GM23338 (cell line): ENCODE measurements at places on chromosomes 11 and 22. TPM values are rescaled to one million over a fixed set of nuclear protein-coding genes. Genes with fewer than 3 reads are reported as not detected.

DNA sequence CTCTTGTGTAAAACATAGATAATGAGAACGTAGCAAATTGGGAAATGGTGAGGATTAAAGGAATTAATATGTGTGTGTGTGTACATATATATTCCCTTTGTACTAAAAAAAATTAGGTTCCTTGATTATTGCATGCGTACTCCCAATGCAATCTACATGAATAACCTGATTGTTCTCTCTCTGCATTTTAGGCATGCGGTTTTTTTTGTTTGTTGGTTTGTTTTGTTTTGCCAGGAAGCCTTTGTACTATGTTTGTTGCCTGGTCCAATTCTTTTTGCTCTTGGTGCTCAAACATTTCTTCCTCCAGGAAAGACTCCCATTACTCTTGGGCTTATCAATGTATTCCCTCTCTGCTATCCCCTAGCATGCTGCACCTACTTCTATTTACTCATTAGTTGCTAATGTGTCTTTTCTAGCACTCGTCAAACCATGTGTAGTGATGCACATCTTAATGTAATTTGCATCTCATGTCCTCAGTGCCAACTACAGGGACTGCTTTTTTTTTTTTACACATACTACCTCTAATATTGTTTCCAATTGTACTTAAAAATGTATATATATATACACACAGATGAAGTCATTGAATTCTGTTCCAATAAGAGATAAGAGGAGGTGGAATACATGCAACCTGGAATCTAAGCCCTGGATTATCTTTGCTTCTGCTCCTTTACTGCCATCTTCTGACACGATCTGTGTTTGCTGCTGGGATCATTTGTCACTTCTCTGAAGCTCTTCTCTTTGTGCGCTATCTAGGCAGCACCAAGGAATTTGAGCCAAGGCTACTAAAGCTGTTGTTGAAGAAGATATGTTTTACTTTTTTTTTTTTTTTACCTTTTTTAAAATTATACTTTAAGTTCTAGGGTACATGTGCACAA, 197.2 kb upstream of the ANO3 start:
- peak; percentile 62 for DNase-seq
- H3K36me3 ChIP-seq, result no peaks in the 10 kb centered on the region

GRCh38 chr11:112113539-112114457, 27.1 kb downstream of the SDHD start:
- H3K4me3 ChIP-seq, result no peak overlapping the region
- H3K27ac ChIP-seq, result no peak overlapping the region
- no peaks in the 10 kb centered on the region for H3K27me3 ChIP-seq
- H3K36me3 ChIP-seq, result no peaks in the 10 kb centered on the region
- H3K4me1 ChIP-seq, result no peaks in the 10 kb centered on the region

DNA sequence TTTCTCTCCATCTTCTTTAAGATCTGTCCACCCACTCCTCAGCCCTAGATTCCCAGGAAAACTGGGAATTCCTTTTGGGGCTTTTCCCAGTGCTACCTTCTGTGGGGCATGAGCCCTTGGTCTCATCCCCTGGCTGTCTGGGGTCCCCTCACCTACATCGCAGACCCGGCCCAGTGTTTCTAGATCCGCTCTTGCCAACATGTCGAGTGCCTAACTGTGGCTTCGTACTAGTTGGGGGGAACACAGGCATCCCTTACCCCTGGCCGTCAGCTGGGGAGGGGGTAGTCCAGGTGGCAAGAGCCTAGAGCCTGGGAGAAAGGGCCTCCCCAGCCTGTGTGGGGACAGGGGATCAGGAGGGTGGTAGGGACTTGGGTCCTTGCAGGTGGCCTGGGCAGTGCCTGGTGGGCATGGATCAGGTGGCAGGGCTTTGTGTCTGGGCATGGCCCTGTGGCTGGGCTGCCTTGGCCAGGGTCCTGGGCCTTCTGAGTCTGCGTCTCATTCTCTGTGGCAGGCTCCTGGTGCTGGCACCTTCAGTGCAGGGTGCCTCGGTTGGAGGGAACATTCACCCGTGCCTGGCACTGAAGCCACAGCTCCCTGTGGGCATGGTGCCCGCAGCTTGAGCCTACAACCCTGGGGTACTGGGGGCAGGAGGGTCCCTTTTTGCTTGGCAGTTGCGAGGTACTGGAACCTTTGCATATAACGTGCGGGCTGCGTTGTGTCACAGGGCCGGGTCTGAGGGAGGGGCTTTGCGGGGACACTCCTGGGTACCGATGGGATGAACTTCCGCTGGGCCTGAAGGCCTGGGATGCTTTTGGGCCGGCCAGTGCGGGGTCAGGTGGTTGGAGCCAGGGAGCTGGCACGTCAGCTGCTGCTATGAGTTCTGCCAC, 4.1 kb downstream of the KCNQ1 start:
- H3K36me3 ChIP-seq, result no peaks in the 10 kb centered on the region
- peaks cover 55% of the 10 kb centered on the region for H3K27me3 ChIP-seq
- H3K4me3 ChIP-seq, result no peak overlapping the region
- no peak for DNase-seq

- peak; percentile 39 for DNase-seq
- H3K36me3 ChIP-seq, result no peaks in the 10 kb centered on the region
- peaks cover 50% of the 10 kb centered on the region for H3K4me1 ChIP-seq
- H3K27me3 ChIP-seq, result no peaks in the 10 kb centered on the region
- peak overlapping the region; percentile 90 for H3K27ac ChIP-seq
Observed at GRCh38 chr11:68329978-68330699, 17.7 kb downstream of the LRP5 start.

DNA sequence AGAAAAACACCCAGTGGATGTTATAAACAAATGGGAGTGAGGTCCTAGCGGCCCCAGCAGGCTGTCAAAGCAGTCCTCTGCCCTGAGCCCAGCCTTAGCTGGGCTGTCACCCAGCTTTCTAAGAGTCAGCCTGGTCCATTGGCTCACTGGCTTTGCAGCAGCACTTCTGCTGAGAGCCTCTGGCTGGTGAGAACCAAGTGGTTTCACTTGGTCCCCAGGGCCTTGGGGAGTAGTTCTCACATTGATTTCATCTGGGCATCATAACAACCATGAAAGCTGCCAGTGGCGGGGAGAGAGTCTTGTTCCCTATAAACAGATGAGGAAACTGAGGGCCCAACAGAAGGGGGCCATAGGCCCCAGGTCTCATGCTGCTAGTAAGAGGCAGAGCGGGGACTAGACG, 11.4 kb downstream of the SEC14L6 start:
- H3K27ac ChIP-seq, result no peak overlapping the region
- H3K4me3 ChIP-seq, result no peak overlapping the region
- H3K27me3 ChIP-seq, result no peaks in the 10 kb centered on the region
- no peak for DNase-seq

DNA sequence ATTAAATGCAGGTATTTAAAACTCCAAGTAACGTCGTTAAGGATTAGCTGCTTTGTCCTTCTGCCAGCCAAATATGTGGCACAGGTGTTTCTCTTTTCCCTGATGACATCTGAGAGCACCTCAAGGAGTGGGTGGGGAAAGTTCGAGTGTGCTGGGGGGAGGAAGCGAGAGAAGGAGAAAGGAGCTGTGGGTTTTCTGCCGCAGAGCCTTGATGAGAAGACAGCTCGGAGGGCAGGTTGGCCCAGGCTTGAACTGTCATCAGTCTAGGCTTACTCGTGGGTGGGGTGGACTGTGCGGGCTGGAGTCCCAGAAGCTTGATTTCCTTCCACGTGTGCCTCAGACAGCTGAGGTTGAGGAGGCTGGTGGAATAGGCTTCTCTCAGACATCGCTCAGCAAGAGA, 15.2 kb upstream of the SORL1-AS1 start:
- no peaks in the 10 kb centered on the region for H3K27me3 ChIP-seq
- H3K4me1 ChIP-seq, result peaks cover 65% of the 10 kb centered on the region
- peak overlapping the region; percentile 67 for H3K27ac ChIP-seq
- peaks cover 14% of the 10 kb centered on the region for H3K36me3 ChIP-seq
- 0 out of 2 replicates have a peak overlapping the region, but pooled peaks have one; percentile 5 for H3K4me3 ChIP-seq

- no peak for DNase-seq
- H3K36me3 ChIP-seq, result no peaks in the 10 kb centered on the region
- H3K27me3 ChIP-seq, result no peaks in the 10 kb centered on the region
- peak overlapping the region; percentile 34; the same call in 1 of the 2 replicates for H3K27ac ChIP-seq
- peaks cover 7% of the 10 kb centered on the region for H3K4me1 ChIP-seq
Observed at GRCh38 chr11:123474994-123475393, 44.9 kb downstream of the GRAMD1B start.

GRCh38 chr11:99019696-99020095, 1.1 kb upstream of the CNTN5 start:
- DNase-seq, result no peak
- H3K27ac ChIP-seq, result no peak overlapping the region
- H3K4me3 ChIP-seq, result peak overlapping the region; percentile 68; the same call in 1 of the 2 replicates

DNA sequence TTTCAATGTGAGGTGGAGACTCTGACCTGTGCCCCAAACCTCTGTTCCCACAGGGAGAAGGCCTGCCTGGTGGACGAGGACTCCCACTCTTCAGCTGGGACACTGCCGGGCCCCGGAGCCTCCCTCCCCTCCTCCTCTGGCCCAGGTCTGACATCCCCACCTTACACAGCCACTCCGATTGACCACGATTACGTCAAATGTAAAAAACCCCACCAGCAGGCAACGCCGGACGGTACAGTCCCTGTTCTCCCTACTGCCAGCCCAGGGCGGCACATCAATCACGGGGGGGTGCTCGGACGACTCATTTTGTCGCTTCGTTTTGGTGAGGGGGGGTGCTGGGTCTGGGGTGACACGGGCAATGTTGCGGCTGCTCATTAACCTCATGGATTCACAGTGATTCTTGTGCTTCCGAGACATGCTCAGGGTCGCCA, 83.3 kb upstream of the SUSD2 start:
- DNase-seq, result no peak
- H3K27me3 ChIP-seq, result no peaks in the 10 kb centered on the region
- H3K36me3 ChIP-seq, result no peaks in the 10 kb centered on the region

DNA sequence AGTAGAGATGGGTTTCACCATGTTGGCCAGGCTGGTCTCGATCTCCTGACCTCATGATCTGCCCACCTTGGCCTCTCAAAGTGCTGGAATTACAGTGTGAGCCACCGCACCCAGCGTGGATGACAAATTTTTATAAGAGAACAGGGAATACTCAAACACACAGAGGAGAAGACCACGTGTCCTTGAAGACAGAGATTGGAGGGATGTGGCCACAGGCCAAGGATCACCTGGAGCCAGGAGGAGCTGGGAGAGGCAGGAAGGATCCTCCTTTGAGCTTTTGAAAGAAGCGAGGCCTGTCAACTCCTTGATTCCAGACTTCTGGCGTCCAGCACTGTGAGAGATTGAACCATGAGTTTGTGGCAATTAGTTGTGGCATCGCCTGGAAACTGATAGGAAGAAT, 1049.5 kb downstream of the TBC1D22A start:
- H3K27ac ChIP-seq, result no peak overlapping the region
- H3K27me3 ChIP-seq, result no peaks in the 10 kb centered on the region
- no peak for DNase-seq
- no peaks in the 10 kb centered on the region for H3K4me1 ChIP-seq
- no peak overlapping the region for H3K4me3 ChIP-seq
- peaks cover 4% of the 10 kb centered on the region; the same call in 1 of the 2 replicates for H3K36me3 ChIP-seq

DNA sequence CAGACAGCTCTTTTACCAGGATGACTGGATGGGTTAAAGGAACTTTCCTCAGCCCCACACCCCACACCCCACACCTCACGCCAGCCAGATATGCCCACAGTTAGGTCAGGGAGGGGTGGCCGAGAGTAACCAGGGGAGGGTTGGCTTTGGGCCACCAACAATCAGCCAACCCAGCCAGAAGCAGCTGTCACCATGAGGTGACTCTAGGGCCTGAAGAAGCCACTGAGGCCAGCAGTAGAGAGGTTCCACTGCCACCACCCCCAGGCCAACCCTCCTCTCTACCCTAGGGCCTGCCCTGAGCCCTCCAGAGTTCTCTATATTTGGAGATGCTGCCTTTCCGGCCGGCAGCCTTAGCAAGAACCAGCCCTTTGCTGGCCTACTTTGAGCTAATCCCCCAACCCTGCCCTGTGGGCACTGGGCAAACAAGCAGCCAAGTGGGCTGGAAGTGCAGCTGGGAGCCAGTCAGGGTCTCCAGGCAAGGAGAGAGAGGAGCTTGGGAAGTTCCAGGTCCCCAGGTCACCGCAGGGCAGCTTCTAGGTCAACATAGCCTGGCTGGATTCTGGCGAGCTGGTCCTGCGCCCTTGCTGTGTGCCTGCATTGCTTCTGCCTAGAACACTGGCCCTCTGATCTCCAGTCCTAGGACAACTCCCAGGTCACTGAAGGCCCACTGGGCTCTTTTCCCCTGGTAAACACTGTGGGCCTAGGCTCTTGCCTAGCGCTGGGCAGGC, 12.0 kb upstream of the SYT8 start:
- H3K36me3 ChIP-seq, result no peaks in the 10 kb centered on the region
- no peaks in the 10 kb centered on the region for H3K27me3 ChIP-seq
- H3K27ac ChIP-seq, result no peak overlapping the region
- no peak for DNase-seq
- no peaks in the 10 kb centered on the region for H3K4me1 ChIP-seq

DNA sequence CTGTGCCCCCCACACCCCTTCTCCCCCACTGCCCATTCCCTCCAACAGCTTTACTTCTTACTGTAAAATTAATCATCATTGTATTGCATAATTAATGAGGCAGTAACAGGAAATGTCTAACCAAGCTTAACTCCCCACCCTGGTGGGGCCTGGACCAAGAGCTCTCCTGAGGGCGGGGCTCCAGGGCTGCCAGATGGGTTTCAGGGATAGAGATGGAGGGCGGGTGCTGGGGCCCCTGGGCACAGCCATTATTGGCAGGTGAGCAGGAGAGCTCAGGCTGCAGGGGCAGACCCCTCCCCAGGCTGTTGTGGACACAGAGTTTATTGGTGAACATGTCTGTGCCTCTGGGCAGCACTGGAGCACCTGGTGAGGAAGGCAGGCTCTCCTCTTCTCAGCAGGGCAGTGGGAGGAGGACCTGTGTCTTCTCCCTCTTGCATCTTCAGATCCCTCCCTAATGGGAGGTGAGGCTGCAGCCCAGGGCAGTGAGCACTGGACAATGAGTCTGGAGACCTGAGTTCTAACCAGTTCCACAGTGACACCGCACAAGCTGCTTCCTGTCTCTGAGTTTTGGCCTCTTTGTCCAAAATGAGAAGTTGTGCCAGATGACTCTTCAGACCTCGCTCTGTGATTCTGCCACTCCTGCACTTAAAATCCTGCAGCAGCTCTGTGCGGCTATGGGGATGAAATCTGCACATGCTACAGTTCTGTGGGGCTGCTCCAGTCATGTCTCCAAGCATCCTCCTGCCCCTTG, 233.3 kb downstream of the CEP164 start:
- H3K4me1 ChIP-seq, result peaks cover 3% of the 10 kb centered on the region
- DNase-seq, result no peak
- H3K4me3 ChIP-seq, result no peak overlapping the region
- H3K36me3 ChIP-seq, result no peaks in the 10 kb centered on the region

GRCh38 chr11:133919330-133920108, 37.2 kb downstream of the IGSF9B start:
- peak; percentile 56 for DNase-seq
- H3K4me3 ChIP-seq, result peak overlapping the region; percentile 61

GRCh38 chr22:35135165-35135564, 69.2 kb downstream of the ISX start:
- H3K4me3 ChIP-seq, result no peak overlapping the region
- no peak overlapping the region for H3K27ac ChIP-seq
- no peaks in the 10 kb centered on the region for H3K27me3 ChIP-seq
- peaks cover 29% of the 10 kb centered on the region for H3K4me1 ChIP-seq
- DNase-seq, result no peak

- no peak overlapping the region for H3K4me3 ChIP-seq
- H3K36me3 ChIP-seq, result no peaks in the 10 kb centered on the region
- H3K4me1 ChIP-seq, result peaks cover 11% of the 10 kb centered on the region; the same call in 1 of the 2 replicates
Observed at GRCh38 chr11:57356268-57356667, 18.1 kb downstream of the P2RX3 start.

IL18 gene
- 0.28 and 3.5 TPM in 2 replicates for total RNA-seq

FGF4 gene
- 9.2 and 13.1 TPM in 2 replicates for total RNA-seq

TTC36 gene
- total RNA-seq, result 1.0 and 3.5 TPM in 2 replicates

DRD2 gene
- 0.21 TPM in 1 of 2 replicates, not detected in the other for total RNA-seq

STX3 gene
- total RNA-seq, result 47.9 and 65.5 TPM in 2 replicates

SHANK3 gene
- total RNA-seq, result 4.9 and 5.1 TPM in 2 replicates
